ENCODE measurements at places on chromosomes 6 and 20.

GRCh38 chr6:14470671-14471070 is 353.1 kb downstream of the CD83 start:
- no peaks in the 10 kb centered on the region for H3K4me1 ChIP-seq
- H3K27ac ChIP-seq = no peak overlapping the region
- H3K36me3 ChIP-seq = peaks cover 3% of the 10 kb centered on the region
- no peak overlapping the region for H3K4me3 ChIP-seq

GRCh38 chr6:163243083-163243482 is 171.4 kb upstream of the QKI start:
- H3K4me3 ChIP-seq = no peak overlapping the region
- DNase-seq = no peak
- H3K4me1 ChIP-seq = no peaks in the 10 kb centered on the region
- peaks cover 17% of the 10 kb centered on the region for H3K27me3 ChIP-seq
- no peaks in the 10 kb centered on the region for H3K36me3 ChIP-seq

- no peaks in the 10 kb centered on the region for H3K27me3 ChIP-seq
- H3K4me1 ChIP-seq = peaks cover 40% of the 10 kb centered on the region
- peak overlapping the region; percentile 0 for H3K4me3 ChIP-seq
- H3K27ac ChIP-seq = peak overlapping the region; percentile 3
- no peak for DNase-seq
- H3K36me3 ChIP-seq = peaks cover 5% of the 10 kb centered on the region
These were observed 8.5 kb downstream of the ENPP4 start for GRCh38 chr6:46138281-46138680.

DNA sequence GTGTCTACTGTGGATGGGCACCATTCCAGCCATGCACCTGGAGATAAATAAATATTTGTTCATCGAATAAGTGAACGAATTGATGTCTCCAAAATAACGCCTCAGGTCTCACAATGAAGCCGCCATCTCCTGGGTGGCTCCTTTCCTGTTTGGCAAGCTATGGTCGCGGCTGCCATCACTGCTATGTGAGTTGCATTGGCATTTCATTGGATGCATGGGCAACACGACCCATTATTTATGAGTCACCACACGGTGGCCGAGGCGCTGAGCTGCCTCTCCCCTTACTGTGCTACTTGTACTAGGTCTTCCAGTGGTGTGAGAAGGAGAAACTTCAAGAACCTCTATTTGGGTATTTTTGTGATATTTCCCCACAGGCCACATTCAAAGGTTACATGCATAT is 21.3 kb upstream of the PDE10A start:
- H3K27me3 ChIP-seq = no peaks in the 10 kb centered on the region
- H3K27ac ChIP-seq = no peak overlapping the region
- H3K4me3 ChIP-seq = no peak overlapping the region
- DNase-seq = no peak

- H3K4me1 ChIP-seq = no peaks in the 10 kb centered on the region
- no peaks in the 10 kb centered on the region for H3K36me3 ChIP-seq
- no peaks in the 10 kb centered on the region for H3K27me3 ChIP-seq
- no peak overlapping the region for H3K4me3 ChIP-seq
- no peak overlapping the region for H3K27ac ChIP-seq
- DNase-seq = no peak
These were observed 304.9 kb upstream of the JAG1 start for GRCh38 chr20:10978713-10979112.

- H3K27me3 ChIP-seq = no peaks in the 10 kb centered on the region
- peaks cover 38% of the 10 kb centered on the region for H3K4me1 ChIP-seq
- H3K36me3 ChIP-seq = peaks cover 7% of the 10 kb centered on the region
- peak within 1 kb of the TSS; percentile 97 for H3K27ac ChIP-seq
These were observed at the start of gene ZKSCAN8 for GRCh38 chr6:28141500-28142329. Gene ZKSCAN8, plus strand, starts transcription at chr6:28141883. Its CDS starts 6,525 bp downstream, at chr6:28148408.

GRCh38 chr6:121436960-121437850 is 1.8 kb downstream of the GJA1 start:
- peak overlapping the region; percentile 92 for H3K4me3 ChIP-seq
- peaks cover 18% of the 10 kb centered on the region for H3K4me1 ChIP-seq
- DNase-seq = no peak
- H3K27ac ChIP-seq = no peak overlapping the region
- peaks cover 2% of the 10 kb centered on the region for H3K36me3 ChIP-seq

GRCh38 chr6:125670568-125670967 is 78.9 kb upstream of the HEY2 start:
- H3K4me3 ChIP-seq = no peak overlapping the region
- H3K36me3 ChIP-seq = no peaks in the 10 kb centered on the region
- DNase-seq = no peak
- no peaks in the 10 kb centered on the region for H3K4me1 ChIP-seq
- H3K27me3 ChIP-seq = peaks cover 63% of the 10 kb centered on the region
- no peak overlapping the region for H3K27ac ChIP-seq

DNA sequence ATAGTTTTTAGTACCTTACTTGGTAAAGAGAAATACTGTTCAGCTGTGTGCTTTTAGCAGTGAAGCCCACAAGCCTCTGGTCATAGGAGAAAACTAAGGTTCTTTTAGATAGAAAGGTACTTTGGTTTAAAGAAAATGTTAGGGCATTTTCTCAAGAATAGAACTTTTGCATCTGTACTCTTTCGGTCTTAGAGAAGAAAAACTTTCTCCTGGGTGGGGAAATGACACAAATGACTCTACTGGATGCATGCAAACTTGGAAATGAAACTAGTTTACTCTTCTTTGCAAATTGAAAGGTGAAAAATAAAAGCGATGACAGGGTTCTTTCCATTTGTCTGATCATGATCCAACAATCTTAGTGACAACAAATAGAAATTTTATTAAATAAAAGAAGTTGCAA is 2.1 kb upstream of the TMEM217 start:
- peak overlapping the region; percentile 31 for H3K4me3 ChIP-seq
- no peak for DNase-seq
- no peaks in the 10 kb centered on the region for H3K36me3 ChIP-seq
- peak overlapping the region; percentile 96 for H3K27ac ChIP-seq

All from T-helper 17 cell (primary cell).